ENCODE measurements at places on chromosomes 3 and 15.

DNA sequence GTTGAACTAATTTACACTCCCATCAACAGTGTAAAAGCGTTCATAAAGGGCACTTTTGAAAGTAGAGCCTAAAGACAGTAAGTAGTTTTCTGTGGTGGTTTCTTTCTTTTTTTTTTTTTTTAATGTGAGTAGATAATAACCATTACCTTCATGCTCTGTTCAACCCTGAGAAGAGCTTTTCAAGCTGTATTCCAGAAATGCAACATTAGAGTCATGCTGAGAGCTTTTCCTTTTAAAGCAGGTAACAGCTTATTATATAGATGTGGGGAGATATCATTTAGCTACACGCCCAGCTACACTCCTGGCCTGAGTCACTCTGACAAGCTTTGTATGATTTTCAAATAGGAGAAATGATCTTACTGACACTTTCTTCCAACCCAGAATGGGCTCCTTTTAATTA lies 96.2 kb upstream of the ARHGEF26 start:
- no peak for DNase-seq

DNA sequence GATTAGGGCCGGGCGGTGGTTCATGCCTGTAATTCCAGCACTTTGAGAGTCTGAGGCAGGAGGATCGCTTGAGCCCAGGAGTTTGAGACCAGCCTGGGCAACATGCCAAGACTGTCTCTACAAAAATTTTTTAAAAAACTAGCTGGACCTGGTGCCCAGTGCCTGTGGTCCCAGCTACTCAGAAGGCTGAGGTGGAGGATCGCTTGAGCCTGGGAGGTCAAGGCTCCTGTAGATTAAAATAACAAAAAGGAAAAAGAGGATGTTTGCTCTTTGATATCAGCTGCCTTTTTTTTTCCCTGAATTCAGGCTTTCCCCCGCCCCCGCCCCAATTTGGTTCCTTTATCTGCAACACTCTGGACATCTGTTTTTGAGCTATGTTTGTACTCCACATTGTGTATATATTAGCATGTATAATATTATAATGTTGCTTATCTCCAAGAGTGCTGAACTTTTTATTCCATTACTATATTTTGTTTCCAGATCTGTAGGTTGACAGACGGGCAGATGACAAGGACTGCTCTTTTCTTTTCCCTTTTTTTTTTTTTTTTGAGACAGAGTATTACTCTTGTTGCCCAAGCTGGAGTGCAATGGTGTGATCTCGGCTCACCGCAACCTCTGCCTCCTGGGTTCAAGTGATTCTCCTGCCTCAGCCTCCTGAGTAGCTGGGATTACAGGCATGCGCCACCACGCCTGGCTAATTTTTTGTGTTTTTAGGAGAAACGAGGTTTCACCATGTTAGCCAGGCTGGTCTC lies 4.6 kb downstream of the SNAP23 start:
- no peak for DNase-seq

DNA sequence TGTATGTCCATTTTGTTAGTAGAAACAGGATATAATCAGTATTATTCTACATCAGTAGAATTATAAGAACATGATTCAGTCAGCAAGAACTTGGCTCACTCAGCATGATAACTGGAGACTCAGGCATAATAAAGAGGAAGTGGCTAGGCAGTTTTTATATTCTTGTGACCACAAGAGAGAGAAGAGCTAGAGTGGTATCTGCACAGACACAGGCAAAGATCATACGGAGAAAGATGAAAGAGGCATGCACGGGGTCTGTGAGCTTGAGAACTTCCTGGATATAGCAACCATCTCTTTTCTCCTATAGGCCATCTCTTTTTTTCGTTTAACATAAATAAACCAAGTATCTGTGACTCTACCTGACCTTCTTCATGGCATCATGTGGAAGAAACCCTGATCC lies 46.8 kb downstream of the MYO5A start:
- no peak for DNase-seq

GRCh38 chr3:22885039-22885438 lies 318.1 kb upstream of the UBE2E2 start:
- DNase-seq = no peak

- DNase-seq = no peak
Measured at GRCh38 chr15:72184165-72184811, 13.3 kb downstream of the GRAMD2A start.

DNA sequence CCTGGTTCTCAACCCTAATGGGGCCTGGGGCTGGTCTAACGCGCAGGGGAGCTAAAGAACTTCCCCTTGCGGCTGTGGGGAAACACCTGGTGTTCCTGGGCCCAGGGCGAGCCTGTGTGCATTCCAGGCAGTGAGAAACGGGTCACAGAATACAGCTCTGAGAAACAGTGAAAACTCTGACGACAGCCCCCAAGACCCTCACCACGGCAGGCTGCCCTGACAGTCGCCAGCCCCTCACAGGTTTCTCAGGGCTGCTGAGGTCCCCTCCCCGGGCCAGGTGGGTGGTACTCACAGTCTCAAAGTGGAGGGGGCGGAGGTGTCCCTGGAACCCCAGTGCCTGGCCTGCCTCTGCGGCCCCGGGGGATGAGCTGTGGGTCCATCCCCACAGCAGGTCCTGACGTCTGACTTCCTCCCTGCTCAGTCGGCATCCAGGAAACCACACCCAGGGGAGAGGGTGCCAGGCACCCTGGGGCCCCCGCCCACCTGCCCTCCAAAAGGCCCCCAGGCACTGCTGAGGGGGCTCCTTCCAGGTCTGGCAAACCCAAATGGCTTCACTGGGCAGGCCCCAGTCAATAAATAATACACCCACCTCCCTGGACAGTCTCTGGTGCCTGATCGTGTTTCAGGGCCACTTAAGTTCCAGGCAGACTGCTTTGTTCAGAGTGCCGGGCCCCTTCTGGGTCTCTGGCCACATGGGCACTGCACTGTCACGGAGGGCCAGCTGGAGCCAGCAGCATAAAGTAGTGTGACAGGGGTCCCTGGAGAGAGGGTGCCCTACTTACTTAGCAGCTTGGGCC lies 57.7 kb downstream of the IQSEC1 start:
- DNase-seq = no peak

- no peak for DNase-seq
Measured at GRCh38 chr3:104591776-104592175, 774.9 kb upstream of the ALCAM start.

GRCh38 chr15:63418811-63419210 lies 37.2 kb upstream of the CA12 start:
- DNase-seq = no peak

- DNase-seq = no peak
Measured at GRCh38 chr3:69235882-69236281, 113.5 kb upstream of the LMOD3 start.

DNA sequence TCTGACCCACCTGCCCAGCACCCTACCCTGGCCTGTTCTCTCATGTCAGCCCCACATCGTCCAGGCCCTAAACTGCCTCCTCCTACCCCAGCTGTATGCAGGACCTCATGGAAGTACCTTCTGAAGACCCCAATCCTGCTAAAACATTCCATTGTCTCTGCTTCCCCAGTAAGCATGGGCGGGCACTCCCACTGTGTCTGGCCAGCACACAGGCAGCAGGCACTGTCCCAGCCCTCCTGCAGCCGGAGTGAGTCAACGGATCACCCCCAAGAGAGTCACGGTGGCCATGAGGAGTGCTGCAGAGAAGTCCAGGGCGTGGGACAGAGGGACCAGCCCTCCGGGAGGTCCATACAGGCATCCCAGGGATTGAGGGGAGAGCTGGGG lies 36.4 kb upstream of the SLCO2A1 start:
- DNase-seq = no peak

GRCh38 chr3:99969136-99969535 lies 145.2 kb downstream of the FILIP1L start:
- DNase-seq = no peak

DNA sequence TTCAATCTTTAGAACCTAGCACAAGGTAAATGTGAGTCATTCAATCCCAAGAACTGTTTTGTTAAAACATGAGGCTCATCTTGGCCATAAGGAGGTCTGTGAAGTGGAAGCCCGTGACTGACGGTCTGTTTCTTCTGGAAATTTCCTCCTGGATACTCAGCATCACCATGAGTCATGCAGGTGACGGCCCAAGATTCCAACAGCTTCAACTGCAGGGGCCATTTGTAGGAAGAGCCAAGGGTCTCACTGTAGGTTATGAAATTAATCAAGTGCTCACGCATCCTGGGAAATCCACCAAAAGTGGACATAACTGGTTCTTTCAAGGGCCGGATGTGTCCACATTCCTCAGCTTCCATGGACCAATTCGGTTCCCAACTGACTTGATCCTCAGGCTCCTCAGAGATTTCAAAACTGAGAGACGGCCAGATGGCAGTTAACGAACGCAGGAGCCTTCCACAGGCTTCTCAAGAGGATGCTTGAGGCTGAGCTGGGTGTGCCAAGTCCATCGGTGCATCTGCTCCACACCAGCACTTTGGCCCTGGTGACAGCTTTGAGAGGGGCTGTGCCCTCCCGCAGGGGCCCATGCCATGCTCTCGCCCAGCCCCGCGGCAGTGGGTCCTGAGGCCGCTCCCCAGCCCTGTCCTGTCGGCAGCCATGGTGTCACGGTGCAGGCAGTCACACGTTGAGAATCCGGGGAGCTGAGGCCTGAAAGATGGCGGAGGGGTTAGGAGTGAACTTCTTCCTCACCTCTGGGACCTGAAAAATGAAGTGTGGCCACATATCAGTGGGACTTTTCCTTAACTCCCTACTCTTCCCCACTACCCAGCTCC lies 8.5 kb downstream of the MAP6D1 start:
- DNase-seq = no peak

DNA sequence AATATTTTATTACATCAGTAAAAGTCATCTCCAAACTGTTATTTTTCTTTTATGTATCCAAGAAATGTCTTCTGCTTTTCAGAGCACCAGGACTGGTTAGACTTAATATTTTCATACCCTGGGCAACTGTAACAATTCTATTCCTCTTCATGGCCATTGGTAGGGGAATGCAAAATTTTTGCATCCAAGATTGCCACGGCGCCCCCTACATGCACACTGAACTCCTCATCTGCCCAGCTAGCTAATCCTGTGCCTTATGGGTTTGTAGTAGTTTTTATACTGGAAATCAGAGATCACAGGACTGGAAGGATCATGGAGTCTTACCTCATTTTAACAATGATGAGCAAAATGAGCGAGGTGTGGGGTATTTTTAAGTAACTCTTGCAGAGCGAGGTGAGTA lies 74.2 kb downstream of the CRTC3 start:
- no peak for DNase-seq

GRCh38 chr3:37214076-37214475 lies 39.7 kb upstream of the LRRFIP2 start:
- DNase-seq = no peak

Measured in omental fat pad (tissue), 4 donors.